Glomerular endothelial cell (primary cell): ENCODE measurements at places on chromosomes 7 and 10. TPM values are rescaled to one million over a fixed set of nuclear protein-coding genes. Genes with fewer than 3 reads are reported as not detected.

MSS51 gene
- total RNA-seq: 1.3 and 2.4 TPM in 2 replicates

GRCh38 chr7:141242568-141242967 is 168.7 kb downstream of the TMEM178B start:
- DNase-seq: no peak

- no peak for DNase-seq
These were observed 3.1 kb upstream of the ETV1 start for GRCh38 chr7:13992596-13992964.

DNA sequence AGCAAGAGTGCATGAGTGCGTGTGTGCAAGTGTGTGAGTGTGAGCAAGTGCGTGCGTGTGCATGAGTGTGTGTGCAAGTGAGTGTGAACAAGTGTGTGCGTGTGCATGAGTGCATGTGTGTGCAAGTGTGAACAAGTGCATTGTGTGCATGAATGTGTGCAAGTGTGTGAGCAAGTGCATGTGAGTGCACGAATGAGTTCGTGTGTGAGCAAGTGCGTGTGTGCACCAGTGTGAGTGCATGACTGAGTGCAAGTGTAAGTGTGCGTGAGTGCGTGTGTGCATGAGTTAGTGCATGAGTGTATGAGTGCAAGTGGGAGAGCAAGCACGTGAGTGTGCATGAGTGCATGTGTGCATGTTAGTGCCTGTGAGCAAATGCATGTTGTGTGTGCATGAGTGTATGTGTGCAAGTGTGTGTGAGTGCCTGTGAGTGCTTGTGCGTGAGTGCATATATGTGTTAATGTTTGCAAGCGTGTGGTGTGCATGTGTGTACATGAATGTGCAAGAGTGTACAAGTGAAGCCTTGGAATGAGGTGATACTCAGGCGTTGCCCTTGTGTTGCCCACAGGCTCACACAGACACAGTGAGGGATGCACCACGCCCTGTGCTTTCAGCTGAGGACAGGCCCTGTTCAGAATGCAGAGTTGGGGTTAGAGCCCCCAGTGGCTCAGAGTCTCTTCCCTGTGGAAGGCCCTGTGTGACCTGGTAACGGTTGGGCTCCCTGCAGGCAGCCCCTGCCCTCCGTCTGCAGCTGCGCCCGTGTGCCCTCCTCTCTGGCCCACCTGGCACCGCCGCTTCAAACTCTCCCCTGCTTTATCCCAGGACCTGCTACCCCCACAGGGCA is 97.1 kb downstream of the NKX6-2 start:
- no peak for DNase-seq

DPYSL4 gene
- 42.2 and 42.6 TPM in 2 replicates for total RNA-seq

NUTM2E gene
- 0.19 and 0.23 TPM in 2 replicates for total RNA-seq

DNA sequence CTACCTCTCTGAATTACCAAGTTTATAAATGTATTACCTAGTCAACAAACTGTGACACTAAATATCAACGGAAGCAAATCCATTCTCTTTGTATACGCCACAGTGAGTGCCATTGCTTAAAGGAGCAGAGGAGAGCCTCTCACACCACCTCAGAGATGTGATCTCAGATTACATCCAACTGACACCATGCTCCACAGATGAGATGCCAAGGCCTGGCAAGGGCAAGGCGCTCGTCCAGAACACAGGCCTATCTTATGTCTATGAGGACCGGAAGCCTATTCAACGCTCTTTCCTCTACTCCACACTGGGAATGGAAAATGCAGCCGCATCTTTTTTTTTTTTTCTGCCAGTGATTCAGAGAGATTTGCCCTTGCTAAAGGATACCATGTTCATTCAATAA is 11.4 kb downstream of the PDIA4 start:
- no peak for DNase-seq

GRCh38 chr7:111174510-111174909 is 83.6 kb downstream of the LRRN3 start:
- DNase-seq: no peak

GRCh38 chr7:67453580-67454380 is 457.1 kb downstream of the TYW1 start:
- DNase-seq: no peak

DNA sequence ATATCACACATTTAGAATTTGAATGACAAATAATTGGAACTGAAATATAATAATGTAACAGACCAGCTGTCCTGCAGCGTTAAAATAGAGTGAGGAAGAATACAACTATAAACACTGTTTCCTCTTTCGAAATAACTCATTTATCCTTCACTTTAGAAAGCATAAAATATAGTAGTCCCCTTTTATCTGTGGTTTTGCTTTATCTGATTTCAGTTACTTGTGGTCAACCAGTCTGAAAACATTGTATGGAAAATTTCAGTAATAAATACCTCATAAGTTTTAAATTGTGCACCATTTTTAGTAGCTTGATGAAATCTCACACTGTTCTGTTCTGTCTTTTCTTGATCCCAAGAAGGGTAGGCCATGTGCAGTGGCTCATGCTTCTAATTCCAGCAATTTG is 31.7 kb downstream of the POLR1F start:
- DNase-seq: no peak

- no peak for DNase-seq
These were observed 5.9 kb downstream of the FGFR2 start for GRCh38 chr10:121592155-121592890.

- no peak for DNase-seq
These were observed 336.8 kb downstream of the PLXNA4 start for GRCh38 chr7:132239422-132239994.

MRPS17 gene
- total RNA-seq: 8.2 and 10.2 TPM in 2 replicates

DNA sequence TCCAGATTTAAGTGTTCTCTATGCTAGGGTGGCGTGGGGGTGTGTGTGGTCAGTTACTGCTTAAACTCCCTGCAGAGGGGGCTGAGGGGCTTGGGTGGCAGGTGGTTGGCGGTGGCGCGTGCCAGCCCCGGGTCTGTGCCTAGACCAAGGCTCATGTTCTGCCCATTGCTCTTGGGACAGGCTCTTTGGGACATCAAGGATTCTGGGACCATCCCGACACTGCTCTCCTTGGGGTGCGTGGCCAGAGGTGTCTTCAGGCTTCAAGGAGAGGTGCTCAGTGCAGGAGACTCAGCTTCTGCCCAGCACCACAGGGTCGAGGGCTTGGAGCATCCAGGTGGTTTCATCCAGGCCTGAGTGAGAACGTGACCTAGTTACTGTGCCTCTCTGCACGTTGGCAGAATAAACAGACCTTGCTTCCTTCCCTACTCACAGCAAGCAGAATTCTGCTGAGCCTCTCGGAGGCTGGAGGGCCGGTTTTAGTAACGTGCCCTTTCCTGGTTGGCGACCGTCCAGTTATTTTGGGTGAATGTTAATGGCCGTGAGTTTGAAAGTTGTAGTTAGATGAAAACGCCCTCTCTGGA is 39.9 kb downstream of the CAMK1D start:
- no peak for DNase-seq

- DNase-seq: no peak
These were observed 190.9 kb downstream of the RNLS start for GRCh38 chr10:88392222-88392621.

MARCHF5 gene
- total RNA-seq: 17.2 and 35.4 TPM in 2 replicates

GRCh38 chr10:14656052-14656730 is 118.5 kb downstream of the FAM107B start:
- DNase-seq: no peak

DNA sequence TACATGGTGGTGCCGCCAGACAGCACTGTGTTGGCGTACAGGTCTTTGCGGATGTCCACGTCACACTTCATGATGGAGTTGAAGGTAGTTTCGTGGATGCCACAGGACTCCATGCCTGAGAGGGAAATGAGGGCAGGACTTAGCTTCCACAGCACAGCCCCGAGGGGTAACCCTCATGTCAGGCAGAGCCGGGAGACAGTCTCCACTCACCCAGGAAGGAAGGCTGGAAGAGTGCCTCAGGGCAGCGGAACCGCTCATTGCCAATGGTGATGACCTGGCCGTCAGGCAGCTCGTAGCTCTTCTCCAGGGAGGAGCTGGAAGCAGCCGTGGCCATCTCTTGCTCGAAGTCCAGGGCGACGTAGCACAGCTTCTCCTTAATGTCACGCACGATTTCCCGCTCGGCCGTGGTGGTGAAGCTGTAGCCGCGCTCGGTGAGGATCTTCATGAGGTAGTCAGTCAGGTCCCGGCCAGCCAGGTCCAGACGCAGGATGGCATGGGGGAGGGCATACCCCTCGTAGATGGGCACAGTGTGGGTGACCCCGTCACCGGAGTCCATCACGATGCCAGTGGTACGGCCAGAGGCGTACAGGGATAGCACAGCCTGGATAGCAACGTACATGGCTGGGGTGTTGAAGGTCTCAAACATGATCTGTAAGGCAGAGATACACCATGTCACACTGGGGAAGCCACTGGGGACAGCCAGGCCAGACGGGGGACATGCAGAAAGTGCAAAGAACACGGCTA is 104.6 kb upstream of the TNRC18 start:
- no peak for DNase-seq

DNA sequence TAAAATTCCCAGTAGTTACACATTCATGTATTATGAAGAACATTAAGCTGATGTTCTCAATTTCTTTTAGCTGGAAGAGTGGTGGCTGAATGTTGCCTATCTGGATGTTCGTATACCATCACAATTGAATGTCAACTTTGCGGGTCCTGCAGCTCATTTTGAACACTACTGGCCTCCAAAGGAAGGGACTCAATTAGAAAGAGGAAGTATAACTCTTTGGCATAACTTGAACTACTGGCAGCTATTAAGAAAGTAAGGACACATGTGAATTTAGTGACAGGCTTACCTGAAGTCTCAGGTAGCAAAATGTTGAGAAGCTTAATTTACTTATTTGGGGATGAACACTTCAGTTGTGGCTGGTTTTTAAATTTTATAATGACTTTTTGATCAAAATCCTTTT is 15.9 kb downstream of the CROT start:
- no peak for DNase-seq

GRCh38 chr10:36765782-36766414 is 359.5 kb upstream of the ANKRD30A start:
- no peak for DNase-seq

GRCh38 chr10:125083576-125083920 is 76.8 kb downstream of the CTBP2 start:
- no peak for DNase-seq

CALHM1 gene
- not detected in 2 replicates for total RNA-seq

- no peak for DNase-seq
These were observed 34.3 kb downstream of the LRRC18 start for GRCh38 chr10:48905311-48905710.

- DNase-seq: no peak
These were observed 72.5 kb downstream of the LRRC17 start for GRCh38 chr7:102985176-102985783.

VWDE gene
- 0.35 TPM in 1 of 2 replicates, not detected in the other for total RNA-seq

GRCh38 chr7:132618956-132619305 is 42.7 kb upstream of the PLXNA4 start:
- no peak for DNase-seq

BTBD16 gene
- 0.47 TPM in 1 of 2 replicates, not detected in the other for total RNA-seq

DNA sequence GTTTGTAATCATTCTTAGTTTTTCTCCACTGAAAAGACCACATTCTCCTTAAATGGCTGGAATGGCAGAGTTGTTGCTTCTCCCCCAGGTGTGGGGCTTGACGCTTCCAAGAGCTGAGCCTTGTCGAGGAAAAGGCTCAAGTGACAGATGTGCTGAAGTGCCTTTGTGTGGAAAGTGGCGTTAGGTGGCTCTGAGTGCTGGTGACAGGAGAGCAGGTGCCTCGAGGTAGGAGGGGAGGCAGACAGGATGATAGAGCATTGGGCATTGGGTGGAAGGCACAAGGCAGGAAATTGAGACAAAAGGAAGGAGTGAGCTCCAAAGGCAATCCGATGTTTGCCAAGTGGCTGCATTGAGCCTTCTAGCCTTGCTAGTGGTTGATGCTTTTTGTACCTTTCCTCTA is 6.7 kb downstream of the KIAA1217 start:
- no peak for DNase-seq

GRCh38 chr7:144632724-144633123 is 203.1 kb downstream of the TPK1 start:
- no peak for DNase-seq

DNA sequence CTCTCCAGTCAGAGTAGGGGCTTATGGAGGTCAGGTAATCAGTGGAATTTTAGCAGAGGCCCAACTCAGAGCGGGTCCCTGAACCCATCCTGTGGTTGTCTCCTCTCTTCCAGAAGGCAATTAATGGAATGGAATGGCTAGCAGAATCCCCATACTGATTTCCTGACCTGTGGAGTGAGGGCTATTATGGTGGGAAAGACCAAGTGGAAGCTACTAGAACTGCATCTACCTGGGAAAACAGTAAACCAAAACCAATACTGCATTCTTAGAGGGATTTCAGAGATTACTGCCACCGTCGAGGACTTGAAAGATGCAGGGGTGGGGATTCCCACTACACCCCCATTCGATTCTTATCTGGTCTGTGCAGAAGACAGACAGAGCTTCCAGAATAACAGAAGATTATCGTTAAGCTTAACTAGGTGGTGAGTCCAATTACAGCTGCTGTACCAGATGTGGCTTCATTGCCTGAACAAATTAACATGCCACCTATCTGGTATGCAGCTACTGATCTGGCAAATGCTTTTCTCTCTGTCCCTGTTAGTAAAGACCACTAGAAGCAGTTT is 73.2 kb downstream of the LMBR1 start:
- no peak for DNase-seq

PLA2G12B gene
- not detected in 2 replicates for total RNA-seq

CFTR gene
- total RNA-seq: not detected in 2 replicates

DNA sequence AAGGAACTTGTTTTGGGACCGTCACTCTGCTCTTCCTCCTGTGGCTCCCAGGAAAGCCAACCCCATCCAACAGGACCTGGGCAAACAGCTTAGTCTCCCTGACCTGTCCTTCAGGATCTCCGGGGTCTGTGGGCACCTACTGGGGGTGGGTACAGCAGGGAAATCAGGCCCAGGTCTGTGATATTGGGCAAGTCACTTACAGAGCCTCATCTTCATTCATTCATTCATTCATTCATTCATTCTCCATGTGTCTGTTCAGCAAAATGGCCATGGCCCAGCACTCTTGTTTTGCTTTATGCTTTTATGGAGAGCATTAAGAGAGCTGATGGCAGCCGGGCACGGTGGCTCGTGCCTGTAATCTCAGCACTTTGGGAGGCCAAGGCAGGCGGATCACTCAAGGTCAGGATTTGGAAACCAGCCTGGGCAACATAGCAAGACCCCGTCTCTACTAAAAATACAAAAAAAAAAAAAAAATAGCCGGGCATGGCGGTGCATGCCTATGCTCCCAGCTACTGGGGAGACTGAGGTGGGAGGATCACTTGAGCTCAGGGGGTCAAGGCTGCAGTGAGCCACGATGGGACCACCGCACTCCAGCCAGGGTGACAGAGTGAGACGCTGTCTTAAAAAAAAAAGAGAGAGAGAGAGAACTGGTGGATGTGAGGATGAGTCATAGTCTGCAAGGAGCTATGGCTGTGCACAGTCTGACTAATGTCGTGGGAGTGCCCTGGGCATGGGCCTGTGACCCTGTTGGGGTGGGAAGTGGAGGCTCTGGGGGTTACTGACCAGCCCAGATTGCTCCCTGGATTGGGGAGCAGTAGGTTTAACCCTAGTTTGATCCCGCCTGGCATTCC is 54.3 kb downstream of the CLIP2 start:
- no peak for DNase-seq

GNG11 gene
- 302 and 318 TPM in 2 replicates for total RNA-seq

GRCh38 chr7:151786241-151786640 is 90.7 kb downstream of the PRKAG2 start:
- DNase-seq: no peak

NPC1L1 gene
- total RNA-seq: not detected in 2 replicates
